ENCODE measurements at places on chromosomes 1 and 21. TPM values are rescaled to one million over a fixed set of nuclear protein-coding genes. Genes with fewer than 3 reads are reported as not detected.

WNT9A gene
- not detected for total RNA-seq

FAM167B gene
- total RNA-seq: 0.38 TPM

OR2L3 gene
- not detected for total RNA-seq

WLS gene
- total RNA-seq: 0.22 TPM

SLC30A10 gene
- total RNA-seq: not detected

GRCh38 chr1:111253876-111254275, 26.4 kb downstream of the CHI3L2 start:
- no peak overlapping the region for H3K4me3 ChIP-seq
- no peaks in the 10 kb centered on the region for H3K36me3 ChIP-seq
- no peak overlapping the region for H3K27ac ChIP-seq
- H3K27me3 ChIP-seq: no peaks in the 10 kb centered on the region
- peaks cover 10% of the 10 kb centered on the region for H3K4me1 ChIP-seq
- DNase-seq: no peak

GRCh38 chr1:36988741-36989193, 45.5 kb downstream of the GRIK3 start:
- no peaks in the 10 kb centered on the region for H3K36me3 ChIP-seq
- no peak for DNase-seq
- no peak overlapping the region for H3K4me3 ChIP-seq
- peaks cover 4% of the 10 kb centered on the region for H3K27me3 ChIP-seq
- no peaks in the 10 kb centered on the region for H3K4me1 ChIP-seq
- no peak overlapping the region for H3K27ac ChIP-seq

GRCh38 chr1:67713057-67713846, 28.3 kb downstream of the GADD45A start:
- H3K4me1 ChIP-seq: no peaks in the 10 kb centered on the region
- no peak overlapping the region for H3K4me3 ChIP-seq
- no peaks in the 10 kb centered on the region for H3K27me3 ChIP-seq
- H3K36me3 ChIP-seq: no peaks in the 10 kb centered on the region

DNA sequence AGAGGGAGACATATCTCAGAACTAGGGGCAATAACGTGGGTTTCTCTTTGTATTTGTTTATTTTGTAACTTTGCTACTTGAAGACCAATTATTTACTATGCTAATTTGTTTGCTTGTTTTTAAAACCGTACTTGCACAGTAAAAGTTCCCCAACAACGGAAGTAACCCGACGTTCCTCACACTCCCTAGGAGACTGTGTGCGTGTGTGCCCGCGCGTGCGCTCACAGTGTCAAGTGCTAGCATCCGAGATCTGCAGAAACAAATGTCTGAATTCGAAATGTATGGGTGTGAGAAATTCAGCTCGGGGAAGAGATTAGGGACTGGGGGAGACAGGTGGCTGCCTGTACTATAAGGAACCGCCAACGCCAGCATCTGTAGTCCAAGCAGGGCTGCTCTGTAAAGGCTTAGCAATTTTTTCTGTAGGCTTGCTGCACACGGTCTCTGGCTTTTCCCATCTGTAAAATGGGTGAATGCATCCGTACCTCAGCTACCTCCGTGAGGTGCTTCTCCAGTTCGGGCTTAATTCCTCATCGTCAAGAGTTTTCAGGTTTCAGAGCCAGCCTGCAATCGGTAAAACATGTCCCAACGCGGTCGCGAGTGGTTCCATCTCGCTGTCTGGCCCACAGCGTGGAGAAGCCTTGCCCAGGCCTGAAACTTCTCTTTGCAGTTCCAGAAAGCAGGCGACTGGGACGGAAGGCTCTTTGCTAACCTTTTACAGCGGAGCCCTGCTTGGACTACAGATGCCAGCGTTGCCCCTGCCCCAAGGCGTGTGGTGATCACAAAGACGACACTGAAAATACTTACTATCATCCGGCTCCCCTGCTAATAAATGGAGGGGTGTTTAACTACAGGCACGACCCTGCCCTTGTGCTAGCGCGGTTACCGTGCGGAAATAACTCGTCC, 1.3 kb upstream of the OLIG2 start:
- H3K27me3 ChIP-seq: peaks cover 96% of the 10 kb centered on the region
- no peaks in the 10 kb centered on the region for H3K36me3 ChIP-seq
- no peak for DNase-seq

DNA sequence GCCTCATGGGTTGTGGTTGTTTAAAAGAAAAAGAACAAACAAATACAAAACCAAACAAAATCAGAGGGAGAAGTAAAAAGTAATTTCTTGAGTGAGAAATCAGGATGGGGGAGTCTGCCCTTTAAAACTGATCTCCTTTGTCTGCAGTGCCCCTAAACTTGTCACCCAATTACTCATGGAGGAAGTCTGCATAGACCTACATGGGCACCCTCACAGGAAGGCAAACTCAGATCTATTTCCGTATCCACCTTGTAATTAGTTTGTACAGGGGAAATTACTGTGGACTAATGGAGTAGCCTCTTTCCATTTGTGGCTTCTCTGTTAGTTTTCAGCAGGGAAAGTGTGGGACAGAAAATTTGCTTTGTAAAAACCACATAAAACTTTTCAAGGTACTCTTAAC, 600.4 kb downstream of the ADGRL2 start:
- no peak overlapping the region for H3K4me3 ChIP-seq
- no peak for DNase-seq
- H3K4me1 ChIP-seq: no peaks in the 10 kb centered on the region
- no peak overlapping the region for H3K27ac ChIP-seq
- no peaks in the 10 kb centered on the region for H3K36me3 ChIP-seq

DNA sequence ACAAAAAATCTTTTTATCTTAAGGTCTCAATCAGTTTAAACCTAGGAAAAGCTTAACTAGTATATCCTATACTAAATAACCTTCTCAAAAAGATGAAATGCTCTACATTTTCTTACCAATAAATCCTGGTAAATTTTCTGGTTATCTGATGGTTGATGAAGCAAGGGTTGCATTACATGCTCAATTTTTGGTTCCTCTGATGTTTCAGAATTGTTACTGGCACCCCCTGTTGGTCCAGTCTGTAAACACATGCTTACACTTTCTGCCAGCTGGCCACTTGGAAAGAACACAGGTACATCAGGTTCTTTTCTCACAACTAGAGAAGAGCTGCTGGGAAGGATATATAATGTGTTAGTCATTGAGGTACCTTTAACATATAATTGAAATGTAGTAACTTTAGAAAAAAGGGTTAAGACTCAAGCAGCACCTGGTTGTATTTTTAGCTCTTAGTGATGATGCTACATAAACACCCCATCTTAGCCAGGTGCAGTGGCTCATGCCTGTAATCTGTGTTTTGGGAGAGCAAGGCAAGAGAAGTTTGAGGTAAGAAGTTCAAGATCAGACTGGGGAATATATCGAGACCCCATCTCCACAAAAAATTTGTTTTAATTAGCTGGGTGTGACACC, 30.9 kb upstream of the TAL1 start:
- peak; percentile 45 for DNase-seq
- H3K27ac ChIP-seq: no peak overlapping the region
- H3K4me3 ChIP-seq: no peak overlapping the region

- H3K36me3 ChIP-seq: no peaks in the 10 kb centered on the region
- H3K27ac ChIP-seq: no peak overlapping the region
Observed at GRCh38 chr1:243244432-243244841, 10.6 kb downstream of the CEP170 start.

DNA sequence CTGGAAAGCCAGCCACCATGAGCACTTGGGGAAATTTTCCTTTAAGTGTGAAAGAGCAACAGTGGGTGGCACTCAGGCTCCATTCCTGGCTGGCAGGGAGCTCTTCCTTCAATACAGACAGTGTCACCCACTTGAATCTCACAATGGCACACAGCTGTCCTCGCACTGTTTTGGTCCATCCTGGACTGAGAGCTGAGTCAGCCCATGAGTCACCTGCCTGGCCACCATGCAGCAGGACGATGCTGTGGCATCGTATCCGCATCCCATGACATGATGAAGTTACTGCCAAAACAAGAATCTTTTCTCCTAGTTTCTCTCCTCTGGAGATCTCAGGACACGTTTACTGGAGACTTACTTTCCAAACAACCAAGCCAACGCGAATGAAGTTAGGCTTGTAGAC, 6.0 kb downstream of the TMPRSS2 start:
- no peak overlapping the region for H3K4me3 ChIP-seq
- no peak overlapping the region for H3K27ac ChIP-seq
- H3K36me3 ChIP-seq: no peaks in the 10 kb centered on the region

- no peak overlapping the region for H3K4me3 ChIP-seq
- H3K36me3 ChIP-seq: no peaks in the 10 kb centered on the region
- no peaks in the 10 kb centered on the region for H3K27me3 ChIP-seq
- H3K4me1 ChIP-seq: peaks cover 6% of the 10 kb centered on the region
- no peak for DNase-seq
- H3K27ac ChIP-seq: no peak overlapping the region
Observed at GRCh38 chr1:109884242-109884891, 26.3 kb upstream of the CSF1 start.

GRCh38 chr1:46619656-46620258, 3.1 kb upstream of the MOB3C start:
- no peak for DNase-seq
- peaks cover 24% of the 10 kb centered on the region for H3K4me1 ChIP-seq
- no peaks in the 10 kb centered on the region for H3K36me3 ChIP-seq
- H3K27me3 ChIP-seq: no peaks in the 10 kb centered on the region
- H3K27ac ChIP-seq: no peak overlapping the region

DNA sequence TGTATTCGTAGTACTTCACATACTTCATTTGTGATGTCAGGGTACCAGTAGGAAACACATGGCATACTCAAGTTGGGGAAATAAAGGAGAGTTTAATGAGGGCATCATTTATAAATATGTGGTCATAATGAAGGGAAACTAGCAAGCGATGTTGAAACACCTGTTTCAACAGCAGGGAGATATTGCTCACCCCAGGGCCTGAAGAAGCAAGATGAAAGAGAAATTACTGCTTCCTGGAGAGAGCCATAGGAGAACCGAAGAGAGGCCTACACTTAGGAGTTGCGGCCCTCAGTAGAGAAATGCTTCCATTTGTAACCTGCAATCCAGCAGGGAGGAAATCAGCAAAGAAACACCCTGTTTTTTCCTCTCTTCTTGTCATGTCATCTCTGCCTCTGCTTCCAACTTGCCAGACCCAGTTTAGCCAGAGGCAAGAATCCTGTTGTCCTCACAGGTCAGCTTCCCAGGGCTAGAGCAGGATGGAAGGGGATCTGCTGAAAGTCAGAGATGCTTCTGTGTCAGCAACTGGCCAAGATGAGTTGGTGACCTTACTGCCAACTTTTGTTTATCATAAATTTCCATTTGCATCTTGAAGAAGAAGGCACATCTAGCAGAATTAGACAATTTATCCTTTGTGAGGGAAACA, 67.6 kb upstream of the TSPAN2 start:
- no peaks in the 10 kb centered on the region for H3K27me3 ChIP-seq
- no peak overlapping the region for H3K27ac ChIP-seq
- no peaks in the 10 kb centered on the region for H3K4me1 ChIP-seq

- H3K4me1 ChIP-seq: peaks cover 4% of the 10 kb centered on the region
- H3K36me3 ChIP-seq: no peaks in the 10 kb centered on the region
- no peaks in the 10 kb centered on the region for H3K27me3 ChIP-seq
- no peak overlapping the region for H3K27ac ChIP-seq
- H3K4me3 ChIP-seq: no peak overlapping the region
Observed at GRCh38 chr1:53137729-53138128, 4.7 kb downstream of the SLC1A7 start.

- peaks cover 12% of the 10 kb centered on the region for H3K36me3 ChIP-seq
- DNase-seq: no peak
- H3K27me3 ChIP-seq: no peaks in the 10 kb centered on the region
- no peak overlapping the region for H3K27ac ChIP-seq
- no peak overlapping the region for H3K4me3 ChIP-seq
- peaks cover 16% of the 10 kb centered on the region for H3K4me1 ChIP-seq
Observed at GRCh38 chr1:181094416-181095212, 6.1 kb downstream of the IER5 start.

- H3K27me3 ChIP-seq: no peaks in the 10 kb centered on the region
- H3K36me3 ChIP-seq: no peaks in the 10 kb centered on the region
- peak; percentile 53 for DNase-seq
- H3K27ac ChIP-seq: no peak overlapping the region
- H3K4me1 ChIP-seq: peaks cover 51% of the 10 kb centered on the region
- H3K4me3 ChIP-seq: no peak overlapping the region
Observed at GRCh38 chr21:44356636-44357035, 3.2 kb downstream of the TRPM2 start.

GRCh38 chr1:87318056-87318650, 10.5 kb upstream of the LMO4 start:
- no peaks in the 10 kb centered on the region for H3K4me1 ChIP-seq
- DNase-seq: no peak
- H3K27me3 ChIP-seq: no peaks in the 10 kb centered on the region
- no peak overlapping the region for H3K27ac ChIP-seq

GRCh38 chr1:204516180-204516879, at the start of gene MDM4:
TSS of gene MDM4 (plus strand) at chr1:204516406. CDS start at chr1:204525519, 9,113 bp downstream.
- no peaks in the 10 kb centered on the region for H3K27me3 ChIP-seq
- peak within 1 kb of the TSS; percentile 91 for H3K4me3 ChIP-seq
- DNase-seq: peak; percentile 89
- H3K27ac ChIP-seq: peak within 1 kb of the TSS; percentile 98
- H3K36me3 ChIP-seq: peaks cover 6% of the 10 kb centered on the region

- no peaks in the 10 kb centered on the region for H3K36me3 ChIP-seq
- no peaks in the 10 kb centered on the region for H3K4me1 ChIP-seq
- no peak overlapping the region for H3K27ac ChIP-seq
- no peak overlapping the region for H3K4me3 ChIP-seq
- H3K27me3 ChIP-seq: peaks cover 6% of the 10 kb centered on the region
Observed at GRCh38 chr1:4273747-4274146, 373.7 kb upstream of the C1orf174 start.

DNA sequence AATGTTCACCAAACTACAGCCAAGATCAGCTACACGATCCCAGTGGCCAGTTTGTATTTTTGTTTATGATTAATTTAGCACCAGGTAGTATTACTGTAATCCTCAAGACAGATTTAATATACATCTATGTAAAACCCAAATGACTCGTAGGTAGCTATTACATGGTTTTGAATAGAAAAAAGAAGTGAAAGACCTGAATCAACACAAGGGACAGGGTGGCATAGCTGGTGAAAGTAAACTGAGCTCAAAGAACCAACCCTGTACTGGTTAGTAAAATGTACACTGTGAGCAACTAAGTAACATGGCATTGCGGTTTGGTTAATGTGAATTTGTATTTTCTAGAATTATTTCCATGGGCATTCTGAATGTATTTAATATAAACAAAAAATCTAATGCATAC, 8.8 kb downstream of the GPATCH2 start:
- H3K27me3 ChIP-seq: no peaks in the 10 kb centered on the region
- no peak overlapping the region for H3K27ac ChIP-seq
- no peak overlapping the region for H3K4me3 ChIP-seq
- H3K36me3 ChIP-seq: peaks cover 13% of the 10 kb centered on the region
- no peak for DNase-seq

- no peaks in the 10 kb centered on the region for H3K27me3 ChIP-seq
- H3K4me1 ChIP-seq: no peaks in the 10 kb centered on the region
- no peak overlapping the region for H3K27ac ChIP-seq
- no peaks in the 10 kb centered on the region for H3K36me3 ChIP-seq
- DNase-seq: no peak
- H3K4me3 ChIP-seq: no peak overlapping the region
Observed at GRCh38 chr1:214524824-214525223, 26.6 kb downstream of the PTPN14 start.
